Activated naive CD8-positive, alpha-beta T cell treated with anti-CD3 and anti-CD28 coated beads for 36 hours (primary cell): ENCODE measurements at places on chromosomes 16 and 17. TPM values are rescaled to one million over a fixed set of nuclear protein-coding genes. Genes with fewer than 3 reads are reported as not detected.

GRCh38 chr17:49618028-49618611 lies 42.4 kb downstream of the NXPH3 start:
- H3K36me3 ChIP-seq, result peaks cover 26% of the 10 kb centered on the region
- DNase-seq, result no peak
- H3K27ac ChIP-seq, result no peak overlapping the region
- no peak overlapping the region for H3K4me3 ChIP-seq

GRCh38 chr17:15412606-15413005 lies 54.8 kb downstream of the CDRT4 start:
- DNase-seq, result no peak
- H3K27ac ChIP-seq, result no peak overlapping the region
- H3K36me3 ChIP-seq, result no peaks in the 10 kb centered on the region
- H3K4me3 ChIP-seq, result no peak overlapping the region

GRCh38 chr17:77867308-77867781 lies 91.2 kb upstream of the TNRC6C start:
- H3K27ac ChIP-seq, result no peak overlapping the region
- H3K4me1 ChIP-seq, result peaks cover 35% of the 10 kb centered on the region
- peaks cover 3% of the 10 kb centered on the region for H3K27me3 ChIP-seq
- no peaks in the 10 kb centered on the region for H3K36me3 ChIP-seq
- H3K4me3 ChIP-seq, result no peak overlapping the region

GRCh38 chr16:74485916-74486315 lies 64.6 kb upstream of the CLEC18B start:
- H3K36me3 ChIP-seq, result peaks cover 9% of the 10 kb centered on the region
- peaks cover 10% of the 10 kb centered on the region for H3K4me1 ChIP-seq
- no peak overlapping the region for H3K27ac ChIP-seq
- no peaks in the 10 kb centered on the region for H3K27me3 ChIP-seq

DNA sequence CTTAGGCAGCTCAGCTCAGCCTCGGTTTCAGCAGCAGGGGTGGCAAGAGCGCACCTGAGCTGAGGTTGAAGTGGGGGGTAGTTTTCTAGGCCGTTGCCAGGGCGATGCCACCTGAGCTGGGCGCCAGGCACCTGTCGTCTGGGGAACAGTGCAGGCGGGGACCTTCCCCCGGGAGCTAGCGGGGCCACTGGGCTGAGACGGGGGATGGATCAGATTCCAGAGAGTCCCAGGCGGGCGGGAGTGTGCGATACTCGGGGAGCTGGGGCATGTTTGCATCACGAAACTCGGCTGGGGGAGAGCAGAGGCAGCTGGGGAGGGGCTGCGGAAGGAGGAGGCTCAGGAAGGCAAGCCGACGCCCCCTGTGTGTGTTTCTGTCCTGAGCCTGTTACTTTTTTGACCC lies 477 bp upstream of the CLDN9 start:
- H3K27ac ChIP-seq, result no peak overlapping the region
- no peaks in the 10 kb centered on the region for H3K36me3 ChIP-seq
- H3K27me3 ChIP-seq, result peaks cover 19% of the 10 kb centered on the region
- DNase-seq, result no peak
- peaks cover 17% of the 10 kb centered on the region for H3K4me1 ChIP-seq

GRCh38 chr16:56634715-56635440 lies 2.4 kb downstream of the MT1M start:
- no peak overlapping the region for H3K27ac ChIP-seq
- H3K27me3 ChIP-seq, result peaks cover 93% of the 10 kb centered on the region
- H3K4me3 ChIP-seq, result peak overlapping the region; percentile 74
- no peak for DNase-seq
- peaks cover 34% of the 10 kb centered on the region for H3K4me1 ChIP-seq

- no peak overlapping the region for H3K27ac ChIP-seq
- no peaks in the 10 kb centered on the region for H3K4me1 ChIP-seq
- no peaks in the 10 kb centered on the region for H3K27me3 ChIP-seq
- no peaks in the 10 kb centered on the region for H3K36me3 ChIP-seq
Observed at GRCh38 chr16:49800876-49801275, 55.0 kb downstream of the ZNF423 start.

DNA sequence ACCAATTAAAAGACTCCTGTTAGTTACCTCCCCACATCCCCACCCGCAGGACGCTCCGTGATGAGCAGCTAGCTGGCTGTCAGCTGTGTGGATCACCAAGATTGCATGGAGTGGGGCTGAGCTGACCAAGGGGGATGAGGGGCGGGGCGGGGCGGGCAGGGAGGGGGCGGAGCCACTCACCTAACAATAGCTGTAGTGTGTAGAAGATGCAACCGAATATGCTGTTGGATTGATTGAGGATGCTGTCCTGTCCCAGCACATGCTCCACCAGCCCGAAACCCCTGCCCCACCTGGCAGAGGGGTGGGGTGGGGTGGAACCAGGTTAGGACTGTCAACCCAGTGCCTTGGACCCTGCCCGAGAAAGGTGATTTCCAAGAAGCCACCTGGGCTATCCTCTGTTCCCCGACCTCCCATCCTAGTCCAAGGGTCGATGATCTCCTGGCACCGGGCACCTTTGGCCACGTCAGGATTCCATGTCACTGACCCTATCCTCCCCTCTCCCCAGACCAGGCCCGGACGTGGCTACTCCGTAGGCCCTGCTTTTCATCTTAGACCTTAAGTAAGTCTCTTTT lies 1.4 kb downstream of the VKORC1 start:
- H3K4me3 ChIP-seq, result peak overlapping the region; percentile 100
- H3K27me3 ChIP-seq, result no peaks in the 10 kb centered on the region
- peaks cover 12% of the 10 kb centered on the region for H3K36me3 ChIP-seq
- no peak overlapping the region for H3K27ac ChIP-seq
- peaks cover 17% of the 10 kb centered on the region for H3K4me1 ChIP-seq

GRCh38 chr16:11178424-11178823 lies 77.6 kb downstream of the SOCS1 start:
- DNase-seq, result no peak
- peaks cover 15% of the 10 kb centered on the region for H3K36me3 ChIP-seq
- H3K27ac ChIP-seq, result no peak overlapping the region
- no peaks in the 10 kb centered on the region for H3K27me3 ChIP-seq
- H3K4me3 ChIP-seq, result no peak overlapping the region

DNA sequence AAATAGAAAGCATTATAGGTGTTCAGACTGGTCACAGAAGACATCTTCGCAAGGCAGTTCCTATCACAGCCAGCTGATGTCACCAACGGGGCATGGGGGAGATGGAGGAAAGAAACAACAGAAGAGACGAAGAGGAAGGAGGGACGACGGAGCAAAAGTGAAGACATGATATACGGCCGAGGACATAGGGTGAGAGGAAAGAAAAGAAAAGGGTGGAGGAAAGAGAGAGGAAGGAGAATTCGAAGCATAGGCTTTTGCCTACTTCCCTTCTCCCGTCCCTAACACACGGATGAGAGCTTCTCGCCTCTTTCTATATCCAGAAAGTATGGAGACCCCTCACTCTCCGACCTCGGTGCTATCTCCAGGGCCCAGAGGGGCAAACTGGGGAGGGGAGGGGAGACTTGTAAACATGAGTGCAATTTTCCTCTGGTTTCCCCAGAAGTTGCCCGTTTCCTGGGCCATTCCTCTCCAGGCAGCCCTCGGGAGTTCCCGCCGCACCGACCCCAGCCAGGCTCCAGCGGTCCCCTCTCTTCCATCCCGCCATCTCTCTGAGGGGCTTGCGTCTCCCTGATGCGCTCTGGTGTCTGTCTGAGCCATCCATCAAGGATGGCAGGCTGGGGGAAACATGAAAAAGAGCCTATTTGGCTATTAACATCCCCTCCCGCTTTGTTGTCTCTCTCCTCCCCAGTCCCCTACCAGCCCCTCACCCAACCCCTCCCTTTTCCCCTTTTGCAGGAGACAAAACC lies 26.0 kb downstream of the COPZ2 start:
- peak overlapping the region; percentile 73 for H3K4me3 ChIP-seq
- H3K4me1 ChIP-seq, result peaks cover 6% of the 10 kb centered on the region
- H3K27me3 ChIP-seq, result peaks cover 44% of the 10 kb centered on the region
- no peak overlapping the region for H3K27ac ChIP-seq

- no peak overlapping the region for H3K27ac ChIP-seq
- H3K36me3 ChIP-seq, result peaks cover 2% of the 10 kb centered on the region
- DNase-seq, result peak; percentile 74
- peaks cover 4% of the 10 kb centered on the region for H3K4me1 ChIP-seq
- peak overlapping the region; percentile 85 for H3K4me3 ChIP-seq
Observed at GRCh38 chr17:76382803-76383545, 1.4 kb upstream of the SPHK1 start.

DNA sequence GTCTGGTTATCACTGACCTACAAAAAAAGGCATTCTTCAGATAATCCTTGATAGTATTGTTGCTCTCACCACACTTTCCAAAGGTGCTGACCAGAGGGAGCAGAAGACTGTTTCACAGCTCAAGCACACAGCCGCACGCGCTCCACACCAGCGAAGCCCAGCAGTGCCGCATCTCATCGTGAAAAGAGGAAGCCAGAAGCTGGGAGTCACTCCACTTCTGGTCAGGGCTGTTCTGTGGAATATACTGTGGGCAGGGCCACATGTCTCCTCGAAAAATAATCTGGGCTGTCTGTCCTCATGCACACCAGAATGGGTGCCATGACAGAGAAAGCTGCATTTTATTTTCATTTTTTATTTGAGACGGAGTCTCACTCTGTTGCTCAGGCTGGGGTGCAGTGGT lies 7.3 kb upstream of the PRSS36 start:
- no peak overlapping the region for H3K27ac ChIP-seq
- no peak for DNase-seq
- H3K27me3 ChIP-seq, result peaks cover 3% of the 10 kb centered on the region
- H3K4me3 ChIP-seq, result peak overlapping the region; percentile 32

DNA sequence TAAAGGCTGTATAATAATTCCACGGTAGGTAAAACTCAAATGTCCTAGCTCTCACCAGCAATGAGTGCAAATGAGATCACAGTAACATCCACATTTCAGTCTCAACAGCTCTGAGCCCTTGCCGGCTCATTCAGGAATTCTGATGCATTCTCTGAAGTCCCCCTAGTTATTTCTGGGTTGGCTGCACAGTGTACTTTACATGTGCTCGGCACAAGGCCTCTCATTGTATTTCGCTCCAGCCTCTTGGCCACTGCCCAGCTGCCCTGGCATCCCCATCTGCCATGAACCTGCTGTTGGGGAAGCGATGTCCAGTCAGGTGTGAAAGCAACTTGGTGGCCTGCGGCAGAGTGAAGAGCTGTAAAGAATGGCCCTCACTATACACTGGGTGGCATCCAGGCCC lies 14.3 kb downstream of the PRCD start:
- H3K36me3 ChIP-seq, result peaks cover 22% of the 10 kb centered on the region
- DNase-seq, result no peak
- peaks cover 18% of the 10 kb centered on the region for H3K4me1 ChIP-seq
- no peak overlapping the region for H3K4me3 ChIP-seq
- H3K27me3 ChIP-seq, result peaks cover 6% of the 10 kb centered on the region

DNA sequence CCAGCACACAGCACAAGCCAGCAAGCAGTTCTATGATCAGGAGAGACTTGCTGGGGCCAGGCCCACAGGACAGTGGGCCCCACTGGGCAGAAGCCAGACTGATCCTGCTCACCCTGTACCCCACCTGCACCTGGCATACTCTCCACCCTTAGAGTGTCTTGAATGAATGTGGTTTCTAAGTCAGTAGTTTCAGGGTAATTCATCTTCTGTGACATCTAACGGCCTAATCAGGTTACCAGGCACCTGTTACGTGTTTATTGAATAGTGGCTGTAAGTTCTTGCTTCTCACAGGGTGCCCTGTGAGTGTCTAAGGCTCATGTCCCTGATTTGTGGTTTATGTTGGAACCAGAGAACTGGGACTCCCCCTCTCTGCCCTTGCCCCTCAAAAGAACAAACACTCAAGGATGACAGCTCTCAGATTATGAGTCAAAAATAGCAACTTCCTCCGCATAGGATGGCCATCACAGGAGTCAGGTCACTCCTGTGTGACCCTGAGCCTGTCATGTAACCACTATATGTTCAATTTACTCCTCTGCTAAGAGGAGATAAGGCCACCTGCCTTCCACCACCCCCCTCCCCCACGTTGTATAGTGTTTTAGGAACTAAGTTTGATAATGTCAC lies 7.0 kb upstream of the OR2C1 start:
- no peak overlapping the region for H3K27ac ChIP-seq
- no peak overlapping the region for H3K4me3 ChIP-seq
- no peaks in the 10 kb centered on the region for H3K36me3 ChIP-seq
- H3K4me1 ChIP-seq, result peaks cover 6% of the 10 kb centered on the region

DNA sequence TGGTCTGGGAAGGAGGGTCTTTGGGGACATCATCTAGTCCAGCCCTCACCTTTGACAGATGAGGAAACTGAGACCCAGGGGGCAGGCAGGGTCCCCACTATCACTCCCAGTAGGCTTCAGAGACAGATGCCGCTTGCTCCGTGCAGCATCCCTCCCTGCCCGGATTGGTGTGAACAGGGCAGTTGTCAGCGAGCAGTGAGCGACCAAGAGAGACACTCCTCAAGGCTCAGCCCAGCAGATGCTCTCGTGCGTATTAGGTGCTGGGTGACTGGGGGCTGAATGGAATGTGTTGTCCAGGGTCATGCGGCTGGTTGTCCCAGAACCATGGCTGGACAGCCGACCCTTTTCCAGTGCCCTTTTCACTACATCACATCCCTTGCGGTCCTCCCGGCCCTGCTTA lies 49.0 kb downstream of the MPRIP start:
- DNase-seq, result no peak
- no peak overlapping the region for H3K27ac ChIP-seq
- no peak overlapping the region for H3K4me3 ChIP-seq
- H3K4me1 ChIP-seq, result peaks cover 29% of the 10 kb centered on the region
- H3K36me3 ChIP-seq, result peaks cover 6% of the 10 kb centered on the region

DNA sequence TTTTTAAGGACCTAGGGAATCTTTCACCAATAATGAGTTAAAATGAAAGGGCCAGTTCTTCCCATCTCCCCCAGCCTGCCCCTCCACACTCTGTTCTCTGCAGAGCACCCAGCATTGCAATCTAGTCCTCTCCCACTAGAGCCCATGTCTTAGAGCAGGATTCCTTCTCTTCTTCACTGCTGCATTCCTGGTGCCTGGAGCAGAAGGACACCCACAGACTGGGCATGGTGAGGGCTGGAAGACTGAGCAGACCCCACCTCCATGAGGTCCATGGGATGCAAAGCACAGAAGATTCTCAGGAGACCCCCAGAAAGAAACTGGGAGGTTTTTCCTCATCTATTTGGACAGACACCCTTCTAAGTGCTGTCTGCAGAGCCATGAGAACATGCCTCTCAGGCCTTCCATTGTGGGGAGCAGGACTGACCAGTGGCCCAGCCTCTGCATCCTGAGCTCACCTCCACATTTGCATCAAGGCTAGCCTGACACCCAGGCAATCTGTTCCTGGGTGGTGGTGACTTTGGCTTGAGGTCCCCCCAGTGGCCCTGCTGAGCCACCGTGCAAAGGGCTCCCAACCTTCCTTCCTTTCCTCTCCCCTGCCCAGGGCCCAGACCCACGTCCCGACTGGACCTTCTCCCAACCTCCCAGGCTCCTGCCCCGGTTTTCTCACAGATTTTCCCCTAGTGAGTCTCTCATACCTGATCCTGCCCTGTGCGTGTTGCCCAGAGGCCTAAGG lies 74.2 kb upstream of the ZNF469 start:
- H3K36me3 ChIP-seq, result no peaks in the 10 kb centered on the region
- H3K4me1 ChIP-seq, result no peaks in the 10 kb centered on the region
- no peak overlapping the region for H3K27ac ChIP-seq
- H3K27me3 ChIP-seq, result peaks cover 16% of the 10 kb centered on the region
- no peak overlapping the region for H3K4me3 ChIP-seq

The CORO1A gene
- total RNA-seq, result 977 TPM
